ENCODE measurements at places on chromosomes 2 and 18.

DNA sequence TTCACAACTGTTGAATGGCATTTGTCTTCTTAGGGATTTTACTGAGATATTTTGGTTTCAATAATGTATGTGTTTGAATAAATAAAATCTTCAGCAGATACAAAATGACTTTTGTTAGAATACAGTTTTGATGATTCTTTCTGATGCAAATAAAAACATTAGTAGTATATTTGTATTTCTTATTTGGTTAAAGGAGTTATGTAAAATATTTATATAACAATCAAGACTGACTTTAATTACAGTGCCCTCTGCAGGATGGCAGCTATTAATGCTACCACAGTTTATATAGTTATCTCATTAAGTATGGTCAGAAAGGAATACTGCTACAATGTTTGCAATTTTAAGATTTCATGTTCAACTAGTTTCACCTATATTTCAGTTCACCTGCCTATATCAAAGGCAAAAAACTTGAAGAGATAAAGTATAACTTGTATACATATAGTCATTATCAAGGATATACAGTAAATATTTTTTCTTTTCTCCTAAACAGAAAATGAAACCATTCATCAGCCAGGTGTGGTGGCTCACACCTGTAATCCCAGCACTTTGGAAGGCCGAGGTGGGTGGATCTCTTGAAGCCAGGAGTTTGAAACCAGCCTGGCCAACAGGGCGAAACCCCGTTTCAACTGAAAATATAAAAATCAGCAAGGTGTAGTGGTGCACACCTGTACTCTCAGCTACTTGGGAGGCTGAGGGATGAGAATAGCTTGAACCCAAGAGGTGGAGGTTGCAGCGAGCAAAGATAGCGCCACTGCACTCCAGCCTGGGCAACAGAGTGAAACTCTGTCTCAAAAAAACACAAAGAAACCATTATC, 19.8 kb downstream of the ARL5A start:
- DNase-seq = no peak

DNA sequence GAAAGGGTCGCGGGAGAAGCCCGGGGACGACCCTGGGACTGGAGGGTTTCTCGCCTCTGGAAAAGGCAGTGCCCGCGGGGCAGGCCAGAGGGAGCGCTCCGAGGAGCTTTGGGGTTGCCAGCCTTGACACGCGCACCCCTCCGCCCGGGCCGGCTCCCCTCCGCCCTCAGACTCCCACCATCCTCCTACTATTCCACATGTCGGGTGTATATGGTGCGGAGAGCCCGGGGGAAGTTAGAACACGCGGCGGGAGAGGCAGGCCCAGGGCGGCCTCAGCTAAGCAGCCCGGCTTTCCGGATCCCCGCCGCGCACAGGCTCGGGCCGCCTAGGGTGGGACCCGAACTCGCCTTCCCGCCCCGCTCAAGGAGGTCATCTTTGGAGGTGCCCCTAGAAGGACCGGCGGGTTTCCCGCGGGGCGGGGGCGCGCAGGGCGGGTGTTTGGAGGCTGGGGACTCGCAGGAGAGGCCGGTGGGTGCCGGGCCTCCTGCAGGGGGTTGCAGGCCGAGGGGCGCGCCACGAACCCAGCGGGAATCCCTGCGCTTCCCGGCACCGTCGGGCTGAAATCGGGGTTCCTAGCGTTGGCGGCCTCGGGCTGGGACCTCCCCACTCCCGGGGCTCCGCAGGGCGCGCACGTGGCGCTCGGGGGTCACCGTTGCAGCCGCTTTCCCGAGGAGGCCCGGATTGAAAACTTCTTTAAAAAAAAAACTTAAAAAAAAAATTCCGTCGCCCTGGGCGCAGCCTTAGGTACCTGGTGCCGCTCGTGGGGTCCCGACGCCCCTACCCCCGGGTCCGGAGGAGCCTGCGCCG, 3.7 kb downstream of the NFATC1 start:
- peak; percentile 54 for DNase-seq

GRCh38 chr2:25587361-25587760, 86.0 kb downstream of the DTNB start:
- DNase-seq = no peak

- no peak for DNase-seq
These were observed 12.4 kb upstream of the DTNB start for GRCh38 chr2:25685741-25686140.

GRCh38 chr2:222485367-222486211, 61.2 kb downstream of the SGPP2 start:
- no peak for DNase-seq

DNA sequence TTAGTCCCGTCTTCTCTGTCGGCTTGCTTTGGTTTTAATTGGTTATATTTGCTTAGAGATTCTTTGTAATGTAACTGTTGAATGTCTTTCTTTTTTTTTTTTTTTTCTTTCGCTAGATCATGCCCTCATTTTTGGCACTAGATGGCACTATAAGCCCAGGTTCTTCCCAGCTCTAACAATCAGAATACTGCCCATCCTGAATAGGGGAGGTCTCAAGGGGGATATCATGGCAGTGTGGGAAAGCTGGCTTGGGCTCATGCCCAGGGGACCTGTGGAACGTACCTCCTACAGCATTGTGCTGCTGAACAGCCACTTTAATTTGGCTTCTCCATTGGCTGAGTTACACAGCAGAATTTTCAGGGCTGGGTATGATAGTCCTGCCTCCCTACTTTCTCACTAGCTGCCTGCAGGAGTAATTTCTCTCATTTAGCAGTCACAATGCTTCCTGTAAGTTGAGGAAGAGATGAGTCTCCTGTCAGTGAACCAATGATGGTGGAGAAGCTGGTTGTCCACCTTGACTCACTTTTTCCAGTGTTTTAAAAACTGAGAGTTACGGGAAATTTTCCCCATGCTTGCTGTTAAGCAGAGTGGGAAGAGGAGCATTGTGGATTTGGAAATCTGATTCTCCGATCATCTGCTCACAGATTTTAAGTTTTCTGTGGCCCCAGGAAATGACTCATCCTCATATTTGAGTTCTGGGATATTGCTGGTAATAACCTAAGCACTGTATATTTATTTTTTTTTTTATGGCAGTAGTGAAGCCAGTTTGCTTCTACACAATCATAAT, 47.2 kb downstream of the RAD51AP2 start:
- DNase-seq = no peak

- DNase-seq = no peak
These were observed 604 bp upstream of the SIX3 start for GRCh38 chr2:44940732-44941464.

- DNase-seq = peak; percentile 2
These were observed 323.2 kb downstream of the PLCL1 start for GRCh38 chr2:198127627-198128026.

All from CD8-positive, alpha-beta memory T cell (primary cell).